ENCODE measurements at places on chromosomes 3 and 15.

DNA sequence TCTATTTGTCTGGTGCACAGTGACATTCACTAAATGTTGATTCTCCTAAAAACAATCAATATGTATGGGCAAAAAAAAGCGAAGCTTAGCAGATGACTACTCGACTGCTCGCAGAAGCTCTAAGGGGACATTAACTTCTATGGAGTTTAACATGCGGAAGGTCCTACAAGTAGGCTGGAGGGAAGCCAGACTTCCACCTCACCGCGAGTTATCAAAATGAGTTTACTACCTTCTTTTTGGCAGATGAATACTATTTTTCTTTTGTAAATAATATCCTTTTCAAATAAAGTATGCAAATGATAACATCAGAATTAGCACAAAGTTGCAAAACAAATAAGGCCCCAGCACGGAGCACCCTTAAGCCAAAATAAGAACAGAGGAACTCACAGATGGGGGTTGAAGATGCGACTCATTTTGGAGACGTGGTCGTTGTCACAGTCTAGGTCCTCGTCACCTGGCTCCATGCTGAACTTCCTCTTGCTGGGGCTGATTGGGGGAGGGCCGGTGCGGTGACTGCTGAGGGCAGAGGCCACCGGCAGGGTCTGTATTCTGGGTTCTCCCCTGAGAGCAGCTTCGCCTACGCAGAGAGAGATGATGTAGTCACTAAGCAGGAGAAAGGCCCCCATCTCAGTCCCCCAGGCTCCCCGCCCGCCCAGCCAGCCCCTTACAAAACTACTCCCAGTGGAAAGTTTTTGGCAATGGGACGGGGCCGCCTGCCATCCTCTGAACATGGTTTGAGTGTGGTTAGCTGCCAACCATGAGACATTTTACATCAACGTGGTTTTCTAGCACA, 42.1 kb downstream of the VGLL4 start:
- DNase-seq: no peak

- no peak for DNase-seq
Measured at GRCh38 chr3:14569474-14570000, 29.4 kb upstream of the GRIP2 start.

GRCh38 chr3:35723480-35724097, 84.3 kb downstream of the ARPP21 start:
- no peak for DNase-seq

- no peak for DNase-seq
Measured at GRCh38 chr3:61875976-61876671, 314.8 kb downstream of the PTPRG start.

DNA sequence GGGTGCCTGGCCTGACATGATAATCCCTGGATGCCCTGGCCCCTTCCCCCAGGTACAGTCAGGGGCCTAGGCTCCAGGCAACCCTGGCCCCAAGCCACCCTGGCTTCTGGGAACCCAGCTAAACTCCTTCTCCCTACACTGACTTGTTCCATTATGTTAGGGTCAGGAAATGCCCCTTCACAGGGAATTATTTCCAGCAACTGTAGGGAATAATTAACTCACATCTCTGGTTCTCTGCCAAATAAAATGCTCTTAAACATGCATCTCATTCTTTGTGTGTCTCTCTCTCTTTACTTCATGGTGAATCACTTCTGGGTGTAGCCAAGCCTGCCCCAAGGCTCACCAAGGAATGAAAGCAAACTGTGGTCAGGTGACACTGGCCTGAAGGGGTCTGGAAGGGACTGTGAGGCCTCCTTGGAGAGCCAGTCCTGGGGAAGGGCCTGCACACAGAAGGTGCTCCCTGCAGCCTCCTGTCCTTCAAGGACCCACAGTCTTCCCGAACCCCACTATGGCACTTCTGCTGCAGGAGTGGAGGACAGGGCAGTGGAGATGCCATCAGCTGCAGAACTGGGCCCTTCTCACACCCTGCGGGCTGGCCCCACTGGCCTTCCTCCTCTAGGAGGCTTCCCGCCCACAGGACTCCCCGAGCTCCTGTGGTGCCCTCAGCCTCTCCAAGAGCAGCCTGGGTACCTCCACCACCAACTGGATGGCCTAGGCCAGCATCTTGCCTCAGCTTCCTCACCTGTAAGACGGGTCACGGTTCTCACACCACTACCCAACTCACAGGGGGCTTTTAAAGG, 17.6 kb downstream of the TKT start:
- DNase-seq: no peak

DNA sequence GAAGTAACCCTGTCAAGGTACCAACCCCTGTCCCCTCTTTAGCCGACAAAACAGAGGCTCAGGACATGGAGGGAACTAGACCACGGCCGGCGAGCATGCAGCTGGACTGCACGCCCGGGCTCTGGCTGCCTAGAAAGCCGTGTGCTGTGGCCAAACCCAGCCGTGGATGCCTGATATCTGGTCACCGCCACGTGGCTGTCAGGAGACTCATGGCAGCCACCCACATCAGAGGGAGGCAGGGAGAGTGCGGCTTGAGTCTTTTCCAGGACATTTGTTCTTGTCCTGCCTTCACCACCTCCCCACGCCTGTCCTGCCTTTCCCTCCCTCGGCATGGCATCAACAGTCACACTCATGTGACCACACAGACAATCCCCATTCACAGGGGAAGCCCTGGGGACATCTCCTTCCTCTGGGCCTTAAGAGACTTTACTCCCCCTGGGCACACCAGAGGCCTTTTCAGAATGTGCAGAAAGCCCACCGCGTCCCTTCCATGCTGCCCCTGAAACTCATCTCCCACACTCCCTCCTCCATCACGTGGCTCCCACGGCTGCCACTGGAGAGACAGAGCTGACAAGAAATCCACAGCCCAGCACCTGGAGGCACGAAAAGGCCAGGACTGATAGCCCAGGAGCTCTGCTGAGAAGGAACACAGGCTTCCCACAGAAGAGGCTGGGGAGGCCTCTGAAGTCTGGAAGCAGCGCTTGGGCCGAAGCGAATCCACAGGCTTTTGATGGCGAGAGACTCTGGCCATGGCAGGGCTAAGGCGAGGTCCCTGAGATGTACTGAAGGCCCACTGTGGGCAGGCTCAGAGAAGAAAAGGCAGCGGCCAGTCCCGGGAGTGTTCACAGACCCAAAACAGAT, 71.2 kb upstream of the IQSEC1 start:
- no peak for DNase-seq

GRCh38 chr3:188437926-188438325, 284.0 kb downstream of the LPP start:
- no peak for DNase-seq

GRCh38 chr3:4474683-4475490, 7.8 kb upstream of the SUMF1 start:
- DNase-seq: no peak

All from activated CD4-positive, CD25-positive, alpha-beta regulatory T cell treated with anti-CD3 and anti-CD28 coated beads, Interleukin-2, amount 50 U/mL, for 16 hours (primary cell).